ENCODE measurements at places on chromosomes 6 and 20.

- no peak for DNase-seq
These were observed 29.5 kb downstream of the DACT2 start for GRCh38 chr6:168290095-168290494.

- no peak for DNase-seq
These were observed 1.5 kb upstream of the CPNE5 start for GRCh38 chr6:36840432-36841403.

DNA sequence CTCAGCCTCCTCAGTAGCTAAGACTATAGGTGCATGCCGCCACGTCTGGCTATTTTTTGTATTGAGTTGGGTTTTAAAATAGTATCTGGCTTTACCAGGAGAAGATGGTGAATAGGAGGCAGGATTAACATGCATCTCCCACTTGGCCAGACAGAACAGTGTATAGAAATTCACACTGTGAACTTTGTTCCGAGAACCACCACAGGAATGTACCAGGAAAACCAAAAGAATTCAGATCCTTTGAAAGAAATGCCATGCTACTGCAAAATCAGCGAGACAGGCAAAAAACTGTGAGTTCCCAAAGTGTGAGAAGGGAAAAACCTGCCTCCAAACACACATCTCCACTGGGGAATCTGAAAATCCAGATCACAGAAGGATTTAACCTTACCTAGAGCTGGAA, 327.6 kb downstream of the NKAIN2 start:
- no peak for DNase-seq

DNA sequence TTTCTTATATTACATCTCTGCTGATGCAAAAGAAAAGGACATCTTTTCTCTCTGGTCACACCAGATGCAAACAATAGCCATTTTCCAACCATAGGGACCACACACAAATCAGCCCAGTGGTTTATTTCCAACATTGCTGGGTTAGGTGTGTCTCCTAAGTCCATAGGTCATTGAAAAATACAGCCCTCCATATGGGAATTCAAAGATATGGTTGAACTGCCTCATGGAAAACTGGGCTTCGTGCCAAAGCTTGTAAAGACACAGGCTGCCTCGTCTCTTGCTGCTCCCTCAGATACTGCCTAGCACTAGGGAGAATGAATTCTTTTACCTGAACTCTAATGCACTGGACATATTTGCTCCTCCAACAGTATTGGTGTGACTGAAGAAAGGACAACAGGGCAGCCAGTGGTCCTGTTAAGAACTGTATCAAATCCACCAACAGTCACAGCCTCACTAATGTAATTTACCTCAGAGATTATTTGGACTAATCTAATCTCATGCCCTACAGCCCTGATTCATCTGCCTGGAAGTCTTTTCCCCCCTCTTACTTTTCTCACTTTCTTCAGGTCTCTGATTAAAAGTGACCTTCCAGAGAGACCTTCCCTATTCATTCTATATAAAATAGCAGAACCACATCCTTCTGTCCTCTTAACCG, 48.3 kb upstream of the TBC1D32 start:
- DNase-seq = no peak

GRCh38 chr20:37421060-37421905, 75.3 kb downstream of the SRC start:
- no peak for DNase-seq

GRCh38 chr6:55319961-55320695, 7.1 kb upstream of the GFRAL start:
- DNase-seq = no peak

DNA sequence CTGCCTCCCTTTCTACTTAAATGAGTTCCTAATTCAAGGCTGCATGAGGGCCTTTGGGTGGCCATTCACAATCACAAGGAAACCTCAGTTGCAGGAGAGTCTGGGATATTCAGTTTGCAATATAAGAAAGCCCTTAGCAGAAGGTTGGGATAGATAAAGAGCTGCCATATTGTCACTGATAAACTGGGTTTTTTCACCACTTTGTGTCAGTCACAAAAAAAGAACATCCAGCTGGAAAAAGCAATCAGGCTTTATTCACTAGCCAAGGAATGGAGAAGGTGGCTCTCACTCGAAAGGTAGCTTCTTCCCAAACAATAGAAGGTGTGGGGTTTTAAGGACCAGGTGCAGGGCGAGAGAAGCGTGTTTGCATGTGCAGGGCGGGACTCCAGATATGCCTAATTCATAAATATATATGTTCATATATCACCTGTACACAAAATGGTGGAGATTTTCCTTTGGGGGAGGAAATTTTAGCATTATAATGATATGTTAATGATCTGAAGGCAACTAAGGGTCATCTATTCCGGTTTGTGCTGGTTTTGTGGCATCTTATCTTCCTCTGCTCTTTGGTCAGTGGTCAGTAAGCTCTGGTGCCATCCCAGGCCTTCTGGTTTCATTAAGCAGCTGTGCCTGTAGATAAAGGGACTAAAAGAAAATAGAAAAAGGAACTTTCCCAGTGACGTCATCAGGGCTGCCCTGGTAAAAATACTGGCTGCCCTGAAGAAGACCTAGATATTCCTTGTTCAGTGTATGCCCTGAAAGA, 97.1 kb upstream of the IYD start:
- no peak for DNase-seq

- no peak for DNase-seq
These were observed 159.4 kb downstream of the SIM1 start for GRCh38 chr6:100305209-100305869.

DNA sequence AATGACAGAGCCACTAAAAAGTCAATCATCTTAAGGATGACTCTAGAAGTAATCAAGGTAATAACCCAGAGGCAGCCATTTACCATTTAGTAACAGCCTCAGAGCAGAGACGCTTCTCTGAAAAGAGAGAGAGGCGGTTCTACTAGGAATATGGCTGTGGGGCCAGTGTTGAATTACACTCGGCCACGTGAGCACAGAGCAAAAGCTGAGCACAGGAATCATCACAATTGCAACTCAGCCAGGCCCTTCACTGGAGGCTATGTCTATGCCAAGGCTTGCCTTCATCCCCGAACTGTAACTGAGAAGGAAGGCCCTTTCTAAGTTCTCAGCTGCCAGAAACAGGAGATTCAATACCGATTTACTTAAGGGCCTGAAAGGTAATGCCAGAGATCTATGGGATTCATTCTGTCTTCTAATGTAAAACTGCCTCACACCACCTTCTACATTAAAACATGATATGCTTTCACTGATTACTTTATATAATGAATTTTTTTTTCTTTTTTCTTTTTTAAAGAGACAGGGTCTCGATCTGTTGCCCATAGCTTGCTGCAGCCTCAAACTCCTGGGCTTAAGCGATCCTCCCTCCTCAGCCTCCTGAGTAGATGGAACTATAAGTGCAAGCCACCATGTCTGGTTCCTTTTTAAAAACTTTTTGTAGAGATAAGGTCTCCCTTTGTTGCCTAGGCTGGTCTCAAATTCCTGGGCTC, 67.6 kb downstream of the NUDT3 start:
- no peak for DNase-seq

DNA sequence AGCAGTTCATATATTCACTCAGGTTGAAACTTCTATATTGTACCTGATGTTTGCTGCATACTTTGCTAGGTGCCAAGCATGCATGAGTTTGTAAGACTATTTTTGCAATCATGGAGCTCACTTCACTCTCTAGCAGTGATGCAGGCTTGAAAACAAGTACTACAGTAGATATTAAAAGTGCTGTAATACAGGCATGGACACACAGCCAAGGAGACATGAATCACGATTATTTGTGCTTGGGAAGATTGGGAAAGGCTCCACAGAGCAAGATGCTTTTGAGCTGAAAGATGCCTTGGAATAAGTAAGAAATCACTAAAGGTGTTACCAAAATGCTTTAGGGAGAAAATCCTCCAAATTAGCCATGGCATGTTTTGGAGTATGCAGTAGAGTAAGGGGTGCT, 427.4 kb downstream of the UTRN start:
- no peak for DNase-seq

GRCh38 chr20:17572034-17572638, 2.3 kb downstream of the DSTN start:
- no peak for DNase-seq

GRCh38 chr6:138250513-138251247, 32.4 kb upstream of the PBOV1 start:
- no peak for DNase-seq

DNA sequence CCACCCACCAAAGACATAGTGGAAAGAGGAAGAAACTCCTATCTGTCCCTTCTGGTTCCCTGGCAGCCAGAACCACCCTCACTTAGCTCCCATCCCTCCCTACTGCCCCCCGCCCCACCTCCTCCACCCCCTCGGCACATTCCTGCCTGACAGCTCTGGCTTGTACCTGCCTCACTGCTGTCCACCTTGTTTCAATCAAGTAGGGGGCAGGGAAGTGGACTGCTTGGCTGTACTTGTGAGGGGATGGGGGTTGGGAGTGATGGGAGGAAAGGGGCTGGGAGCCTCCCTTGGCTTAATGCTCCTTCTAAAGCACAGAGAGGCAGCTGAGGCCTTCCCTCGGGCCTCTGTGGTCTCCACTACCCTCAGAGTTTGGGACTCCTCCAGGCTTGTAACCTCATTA, 22.1 kb upstream of the ZNF76 start:
- no peak for DNase-seq
